ENCODE measurements at places on chromosomes 6 and 20.
A peak's percentile ranks its signal among the peaks of the same experiment; 100 is the strongest.

GRCh38 chr6:43465948-43466347, 10.6 kb upstream of the DLK2 start:
- no peak for DNase-seq

GRCh38 chr20:36865076-36865860, 10.7 kb upstream of the TLDC2 start:
- DNase-seq = no peak

- DNase-seq = no peak
These were observed 842.2 kb downstream of the EPHA7 start for GRCh38 chr6:92577077-92577719.

- DNase-seq = no peak
These were observed 25.5 kb upstream of the VEGFA start for GRCh38 chr6:43744491-43744890.

GRCh38 chr6:35718911-35719381, 17.9 kb upstream of the ARMC12 start:
- DNase-seq = peak; percentile 46

DNA sequence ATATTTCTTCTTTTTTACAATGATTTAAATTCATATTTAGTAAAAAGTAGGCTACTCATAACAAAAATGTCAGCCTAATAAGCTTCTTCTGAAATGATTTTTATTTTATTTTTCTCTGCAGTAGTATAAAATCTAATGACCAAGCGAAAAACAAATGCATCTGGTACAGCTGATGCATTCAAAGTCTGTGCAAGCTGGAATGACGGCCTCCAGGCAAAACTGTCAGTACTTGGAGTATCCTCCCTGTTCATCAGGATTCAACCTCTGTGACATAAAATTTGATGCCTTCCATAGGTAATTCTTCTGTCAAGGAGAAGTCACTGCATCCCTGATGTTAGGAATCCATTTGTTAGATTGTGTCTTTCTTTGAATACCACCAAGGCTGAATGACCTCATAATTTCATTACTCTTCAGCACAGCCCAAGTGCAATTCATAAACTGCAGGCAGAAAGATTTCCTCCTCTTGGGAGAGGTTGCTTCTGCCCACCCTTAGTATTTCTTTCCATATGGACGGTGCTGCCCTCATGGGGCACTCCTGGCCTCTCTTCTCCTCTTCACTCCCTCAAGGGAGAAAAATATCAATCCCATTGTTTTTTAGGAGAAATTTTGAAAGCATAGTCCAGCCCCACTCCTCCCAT, 146.4 kb upstream of the STXBP5 start:
- no peak for DNase-seq

DNA sequence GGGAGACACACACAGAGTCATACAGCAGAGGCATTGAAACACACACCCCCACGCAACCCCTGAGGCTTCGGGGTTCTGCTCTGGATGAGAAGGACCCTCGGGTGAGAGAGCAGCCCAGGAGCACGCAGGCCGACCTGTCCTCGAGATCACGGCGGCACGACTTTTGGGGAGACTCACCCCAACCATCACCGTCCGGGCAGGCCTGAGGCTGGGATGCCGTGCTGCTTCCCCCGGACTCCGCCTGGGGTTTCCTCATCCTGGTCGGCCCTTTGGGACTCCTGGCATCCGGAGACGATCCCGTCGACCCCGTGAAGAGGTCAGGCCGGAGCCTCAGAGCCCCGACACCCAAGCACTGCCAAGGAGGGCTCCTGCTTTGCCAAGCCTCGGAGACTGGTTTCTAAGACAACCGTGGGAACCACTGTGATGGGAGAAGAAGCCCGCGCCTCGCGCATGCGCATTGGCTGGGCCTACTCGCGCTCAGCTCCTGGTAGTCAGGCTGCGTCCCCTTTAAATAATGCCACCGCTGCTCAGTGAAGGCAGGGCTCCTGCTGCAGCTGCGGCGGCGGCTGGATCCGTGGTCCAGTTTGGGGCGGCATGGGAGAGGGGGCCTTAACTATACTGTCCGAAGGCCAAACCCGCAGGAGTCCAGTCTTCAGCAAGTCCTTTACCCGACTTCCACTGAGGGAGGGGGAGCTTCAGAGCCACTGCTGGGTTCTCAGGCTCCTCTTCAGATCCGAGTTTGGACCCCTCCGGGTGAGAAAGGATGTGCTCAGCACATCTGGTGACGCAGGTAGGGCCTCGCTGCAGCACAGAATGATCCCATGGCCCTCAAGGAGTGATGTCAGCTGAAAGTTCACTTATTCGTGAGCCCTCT, 171.4 kb upstream of the ZNF337 start:
- DNase-seq = peak; percentile 78
